ENCODE measurements at places on chromosomes 5 and 9. TPM values are rescaled to one million over a fixed set of nuclear protein-coding genes. Genes with fewer than 3 reads are reported as not detected.

Gene BARHL1
- not detected for total RNA-seq

Gene LCN9
- total RNA-seq, result 0.46 TPM

Gene OCLN
- total RNA-seq, result 124 TPM

Gene IRX2
- 2.8 TPM for total RNA-seq

Gene ELOVL7
- total RNA-seq, result 6.0 TPM

Gene CYSTM1
- total RNA-seq, result 30.7 TPM

Gene VAV2
- 30.9 TPM for total RNA-seq

Gene INSYN2B
- total RNA-seq, result not detected

Gene GLRA1
- not detected for total RNA-seq

Gene NUTM2F
- total RNA-seq, result not detected

GRCh38 chr5:108375768-108376167 lies 6.1 kb downstream of the FBXL17 start:
- no peak for DNase-seq
- H3K4me3 ChIP-seq, result no peak overlapping the region
- no peak overlapping the region for H3K27ac ChIP-seq

DNA sequence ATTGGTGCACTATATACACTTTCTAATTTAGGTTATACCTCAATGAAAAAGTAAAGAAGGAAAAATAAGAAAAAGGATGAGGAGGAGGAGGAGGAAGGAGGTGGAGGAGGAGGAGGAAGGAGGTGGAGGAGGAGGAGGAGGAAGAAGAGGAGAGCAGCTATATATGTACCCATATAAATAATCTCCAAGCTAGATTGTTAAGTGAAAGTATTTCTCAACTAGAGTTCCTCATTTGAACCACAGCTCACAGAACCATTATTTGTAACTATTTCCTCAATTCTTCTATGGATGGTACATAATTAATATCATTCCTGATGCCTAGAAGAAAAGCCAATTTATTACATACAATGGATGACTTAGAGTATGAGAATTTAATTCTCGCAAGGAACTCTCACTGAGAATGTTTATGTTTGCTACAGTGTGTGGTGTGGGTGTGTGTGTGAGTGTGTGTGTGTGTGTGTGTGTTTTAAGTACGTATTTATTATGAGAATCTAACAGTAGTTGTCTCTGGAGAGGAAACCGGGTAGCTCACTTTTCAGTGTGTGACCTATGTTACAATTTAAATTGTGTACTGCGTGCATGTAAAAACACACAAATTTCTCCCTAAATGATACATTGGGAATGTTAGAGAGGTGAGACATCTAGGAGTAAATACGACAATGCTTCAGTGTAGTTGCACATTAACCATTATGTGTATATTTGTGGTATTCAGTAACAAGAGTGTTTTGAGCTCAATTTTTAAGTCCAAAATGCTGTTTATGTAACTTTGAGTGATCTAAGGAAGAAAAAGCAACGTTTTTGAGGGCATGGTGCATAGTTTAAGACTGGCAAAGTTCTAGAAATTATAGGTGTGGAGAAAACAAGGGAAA lies 20.2 kb upstream of the NREP start:
- peaks cover 4% of the 10 kb centered on the region for H3K4me1 ChIP-seq
- no peaks in the 10 kb centered on the region for H3K27me3 ChIP-seq
- DNase-seq, result no peak
- no peaks in the 10 kb centered on the region for H3K36me3 ChIP-seq
- H3K4me3 ChIP-seq, result no peak overlapping the region

DNA sequence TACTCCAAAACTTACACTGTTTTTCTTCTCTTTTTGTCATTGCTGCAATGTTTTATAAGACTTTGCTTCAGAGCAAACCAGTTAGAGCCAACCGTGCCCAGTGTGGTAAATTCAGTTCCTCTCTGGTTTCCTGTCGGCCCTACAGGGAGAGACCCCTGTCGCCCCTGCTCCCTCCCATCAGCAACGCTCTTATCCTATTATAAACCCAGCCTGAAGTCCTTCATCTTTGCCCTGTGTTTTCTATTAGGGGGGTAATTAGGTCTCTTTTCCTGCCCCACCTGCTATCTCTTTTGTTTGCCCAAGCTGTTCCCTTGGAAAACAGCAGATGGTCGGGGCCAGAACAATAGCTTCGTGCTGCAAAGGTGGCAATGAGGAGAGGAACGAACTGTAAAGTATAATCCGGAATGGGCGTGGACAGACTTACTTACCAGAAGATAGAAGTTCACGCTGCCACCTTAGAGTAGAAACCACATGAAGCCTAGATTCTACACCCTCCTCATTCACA lies 21.4 kb upstream of the OTULINL start:
- DNase-seq, result no peak
- H3K4me3 ChIP-seq, result no peak overlapping the region
- H3K36me3 ChIP-seq, result no peaks in the 10 kb centered on the region
- H3K27me3 ChIP-seq, result no peaks in the 10 kb centered on the region
- no peaks in the 10 kb centered on the region for H3K4me1 ChIP-seq

- H3K4me3 ChIP-seq, result no peak overlapping the region
- DNase-seq, result peak; percentile 37
- H3K4me1 ChIP-seq, result no peaks in the 10 kb centered on the region
- no peaks in the 10 kb centered on the region for H3K27me3 ChIP-seq
- H3K36me3 ChIP-seq, result no peaks in the 10 kb centered on the region
These were observed 214.2 kb downstream of the FSTL4 start for GRCh38 chr5:133397990-133398645.

DNA sequence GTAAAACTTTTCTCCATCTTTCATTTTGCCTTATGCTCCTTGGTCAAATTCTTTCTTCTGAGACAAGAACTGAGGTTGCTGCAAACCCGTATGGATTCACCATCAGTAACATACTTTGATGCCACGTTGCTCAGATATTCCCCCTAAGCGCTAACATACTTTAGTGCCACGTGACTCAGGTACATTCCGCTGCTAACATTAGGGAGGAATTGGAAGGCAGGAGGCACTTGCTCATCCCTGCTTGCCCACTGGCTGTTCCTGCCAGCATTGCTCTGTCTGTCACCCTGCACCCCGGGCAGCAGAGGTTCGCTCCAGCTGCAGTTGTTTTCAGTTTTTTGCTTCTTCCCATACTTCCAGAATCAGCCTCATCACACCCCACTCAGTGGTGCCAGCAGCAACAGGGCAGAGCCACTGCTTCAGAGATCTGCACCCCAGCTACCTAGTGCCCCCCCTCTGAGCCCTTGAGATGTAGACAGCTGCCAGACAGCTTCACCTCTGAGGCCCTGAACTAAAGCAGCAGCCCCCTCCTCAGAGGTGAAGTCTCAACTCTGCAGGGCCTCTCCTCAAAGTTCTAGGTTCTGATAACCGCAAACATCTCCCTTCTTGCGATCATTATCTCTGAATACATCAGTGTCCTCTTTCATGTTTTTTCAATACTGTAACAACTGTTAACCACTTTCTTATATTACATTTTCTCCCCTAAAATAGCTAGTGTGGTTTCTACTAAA lies 228.0 kb upstream of the KIF2A start:
- peak; percentile 68 for DNase-seq
- H3K4me1 ChIP-seq, result peaks cover 3% of the 10 kb centered on the region
- no peak overlapping the region for H3K4me3 ChIP-seq
- H3K27me3 ChIP-seq, result no peaks in the 10 kb centered on the region

DNA sequence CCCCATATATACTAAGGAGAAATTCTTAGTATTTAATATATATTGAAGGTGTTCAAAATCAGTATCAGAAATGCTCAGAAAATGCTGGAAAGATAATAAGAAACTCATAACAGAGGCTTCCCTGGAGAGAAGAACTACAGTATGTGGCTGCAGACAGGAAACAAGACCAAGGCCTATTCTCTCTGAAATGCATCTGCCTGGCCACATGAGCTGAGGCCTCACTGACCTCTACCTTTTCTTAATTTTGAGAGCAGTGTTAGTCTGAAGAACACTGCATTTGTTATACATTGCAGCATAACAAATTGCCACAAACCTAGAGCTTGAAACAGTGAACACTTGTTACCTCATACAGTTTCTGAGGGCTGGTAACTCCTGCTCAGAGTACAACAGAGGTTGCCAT lies 133.4 kb upstream of the SPEF2 start:
- H3K4me3 ChIP-seq, result no peak overlapping the region
- DNase-seq, result no peak
- no peaks in the 10 kb centered on the region for H3K36me3 ChIP-seq
- peaks cover 9% of the 10 kb centered on the region for H3K4me1 ChIP-seq
- H3K27ac ChIP-seq, result no peak overlapping the region

- peak; percentile 64 for DNase-seq
- no peaks in the 10 kb centered on the region for H3K4me1 ChIP-seq
- no peaks in the 10 kb centered on the region for H3K27me3 ChIP-seq
- H3K36me3 ChIP-seq, result no peaks in the 10 kb centered on the region
- no peak overlapping the region for H3K4me3 ChIP-seq
These were observed 17.7 kb upstream of the FAM174A start for GRCh38 chr5:100517301-100517974.

DNA sequence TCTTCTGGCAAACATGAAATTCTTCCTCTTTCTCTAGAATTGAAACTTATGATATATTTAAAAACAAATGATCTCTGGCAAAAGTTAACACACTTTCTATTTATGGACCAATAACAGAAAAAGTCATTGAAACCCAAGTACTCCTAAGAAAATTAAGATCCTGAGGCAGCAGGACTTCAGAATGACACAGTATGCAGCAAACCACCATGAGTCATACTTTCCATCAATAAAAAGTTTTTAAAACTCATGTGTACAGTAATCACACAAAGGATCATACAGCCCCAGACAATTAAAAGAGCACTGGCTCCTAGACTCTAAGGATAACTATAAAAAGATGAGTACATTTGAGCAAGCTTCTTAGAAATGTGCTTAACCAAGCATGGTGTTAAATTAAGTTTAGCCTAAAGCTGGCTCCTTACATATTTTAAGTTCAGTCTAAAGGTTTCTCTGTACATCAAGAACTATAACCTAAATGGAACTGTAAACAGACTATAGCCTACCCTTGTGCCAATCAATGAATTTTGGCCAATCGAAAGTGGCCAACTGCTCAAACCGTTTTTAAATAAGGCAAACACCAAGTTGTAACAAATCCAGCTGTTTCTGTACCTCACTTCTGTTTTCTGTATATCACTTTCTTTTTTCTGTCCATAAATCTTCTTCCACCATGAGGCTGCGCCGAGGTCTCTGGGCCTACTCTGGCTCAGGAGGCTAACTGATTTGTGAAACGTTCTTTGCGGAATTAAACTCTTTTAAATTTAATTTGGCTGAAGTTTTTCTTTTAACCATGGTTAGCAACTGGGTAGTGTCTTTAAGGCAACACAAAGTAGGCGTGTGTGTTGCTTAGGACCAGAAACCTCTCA lies 232.1 kb upstream of the PIK3R1 start:
- no peaks in the 10 kb centered on the region for H3K36me3 ChIP-seq
- DNase-seq, result no peak
- peaks cover 9% of the 10 kb centered on the region for H3K4me1 ChIP-seq
- H3K4me3 ChIP-seq, result no peak overlapping the region
- H3K27ac ChIP-seq, result no peak overlapping the region

DNA sequence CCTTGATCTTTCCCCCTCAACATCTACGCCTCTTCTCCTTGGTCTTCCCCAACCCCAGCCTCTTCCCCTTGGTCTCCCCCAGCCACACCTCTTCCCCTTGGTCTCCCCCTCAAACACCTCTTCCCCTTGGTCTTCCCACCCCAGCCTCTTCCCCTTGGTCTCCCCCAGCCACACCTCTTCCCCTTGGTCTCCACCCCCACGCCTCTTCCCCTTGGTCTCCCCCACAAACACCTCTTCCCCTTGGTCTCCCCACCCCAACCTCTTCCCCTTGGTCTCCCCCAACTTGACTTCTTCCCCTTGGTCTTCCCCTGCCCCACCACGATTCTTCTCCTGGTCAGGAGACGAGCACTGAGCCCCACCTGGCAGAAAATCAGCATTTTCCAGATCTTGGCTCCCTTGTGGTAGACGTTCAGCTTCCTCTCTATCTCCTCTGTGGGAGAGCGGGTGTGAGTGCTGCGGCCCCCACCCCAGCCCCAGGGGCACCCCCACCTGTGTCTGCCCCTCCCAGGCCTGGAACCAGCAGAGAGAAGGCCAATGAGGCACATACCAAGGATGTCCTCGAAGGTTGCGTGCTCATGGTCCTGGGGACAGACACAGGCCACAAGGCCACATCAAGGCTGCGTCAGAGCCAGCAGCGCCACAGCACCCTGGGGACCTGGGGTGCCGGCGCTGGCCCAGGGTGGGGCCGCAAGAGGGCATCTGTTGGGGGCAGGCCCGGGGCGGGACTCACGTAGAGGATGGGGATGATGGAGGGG lies 7.0 kb downstream of the NSMF start:
- H3K27ac ChIP-seq, result no peak overlapping the region
- peaks cover 17% of the 10 kb centered on the region for H3K36me3 ChIP-seq
- DNase-seq, result no peak
- H3K4me1 ChIP-seq, result peaks cover 4% of the 10 kb centered on the region
- no peak overlapping the region for H3K4me3 ChIP-seq

GRCh38 chr9:93984860-93985259 lies 29.7 kb upstream of the BARX1 start:
- no peaks in the 10 kb centered on the region for H3K4me1 ChIP-seq
- no peak overlapping the region for H3K4me3 ChIP-seq
- no peaks in the 10 kb centered on the region for H3K36me3 ChIP-seq
- no peaks in the 10 kb centered on the region for H3K27me3 ChIP-seq
- DNase-seq, result no peak
- H3K27ac ChIP-seq, result no peak overlapping the region

DNA sequence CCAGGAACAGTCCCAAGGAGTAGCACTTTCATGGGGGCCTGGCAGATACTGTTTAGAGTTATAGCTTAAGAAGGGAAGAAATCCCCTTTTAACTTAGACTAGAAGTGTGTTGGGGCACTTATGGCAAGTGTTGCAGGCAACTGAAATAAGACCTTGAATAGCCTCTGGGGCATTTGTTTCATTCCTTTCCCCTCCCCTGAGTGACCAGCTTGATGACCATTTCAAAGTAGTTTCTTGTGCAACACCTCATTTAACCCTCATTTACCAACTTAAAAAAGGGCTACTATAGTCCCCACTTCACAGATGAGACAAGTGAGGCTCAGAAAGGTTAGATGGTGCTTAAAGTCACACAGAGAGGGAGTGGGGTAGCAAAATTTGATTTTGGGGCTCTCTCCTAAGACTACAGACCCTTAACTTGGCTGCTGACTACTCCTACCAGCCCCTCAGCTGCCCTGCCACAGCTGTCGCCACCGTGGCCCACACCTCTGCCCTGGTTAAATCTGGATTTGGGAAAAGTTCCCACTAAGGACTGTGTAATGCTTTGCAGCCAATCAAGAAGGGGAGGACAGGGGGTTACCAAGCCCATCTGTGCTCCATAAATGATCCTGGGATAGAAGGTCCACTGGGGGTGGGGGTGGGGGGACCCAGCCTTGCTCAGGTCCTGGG lies 5.5 kb downstream of the PDLIM4 start:
- no peak overlapping the region for H3K4me3 ChIP-seq
- no peaks in the 10 kb centered on the region for H3K4me1 ChIP-seq
- no peak for DNase-seq
- H3K27ac ChIP-seq, result no peak overlapping the region
